CD4-positive, alpha-beta T cell (primary cell): ENCODE measurements at places on chromosomes 2 and 18.

DNA sequence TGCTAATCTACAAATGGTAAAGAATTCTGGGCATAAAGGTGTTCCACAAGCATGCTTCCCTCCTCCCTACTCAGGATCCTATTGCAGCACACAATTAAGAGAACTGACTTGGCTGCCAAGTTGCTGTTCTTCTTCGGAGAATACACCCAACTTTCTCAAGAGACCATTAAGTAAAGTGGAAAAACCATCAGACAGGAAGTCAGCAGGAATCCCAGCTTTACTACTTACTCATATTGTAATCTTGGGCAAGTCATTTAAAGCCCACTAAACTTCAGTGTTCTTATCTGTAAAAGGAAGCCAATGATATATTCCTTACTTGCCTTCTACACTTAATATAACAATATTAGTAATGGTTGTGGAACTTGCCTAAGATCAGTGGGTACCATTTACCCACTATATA is 37.8 kb downstream of the PSTPIP2 start:
- no peak for DNase-seq

DNA sequence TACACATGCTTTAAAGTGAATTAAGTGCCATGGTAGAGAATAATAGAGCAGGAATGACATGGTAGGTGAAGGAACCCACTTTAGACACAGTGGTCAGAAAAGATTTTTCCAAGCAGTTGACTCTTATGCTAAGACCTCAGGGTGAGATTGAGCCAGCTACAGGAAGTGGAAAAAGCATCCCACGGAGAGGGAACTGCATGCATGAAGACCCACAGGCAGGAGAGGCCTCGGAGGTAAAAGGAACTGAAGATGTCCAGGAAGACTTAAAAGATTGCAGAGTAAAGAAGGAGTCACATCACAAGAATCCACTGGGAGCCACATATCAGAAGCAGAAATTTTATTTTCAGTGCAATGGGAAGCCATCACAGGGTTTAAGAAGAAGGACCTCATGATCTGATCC is 499.2 kb upstream of the FAM98A start:
- no peak for DNase-seq

DNA sequence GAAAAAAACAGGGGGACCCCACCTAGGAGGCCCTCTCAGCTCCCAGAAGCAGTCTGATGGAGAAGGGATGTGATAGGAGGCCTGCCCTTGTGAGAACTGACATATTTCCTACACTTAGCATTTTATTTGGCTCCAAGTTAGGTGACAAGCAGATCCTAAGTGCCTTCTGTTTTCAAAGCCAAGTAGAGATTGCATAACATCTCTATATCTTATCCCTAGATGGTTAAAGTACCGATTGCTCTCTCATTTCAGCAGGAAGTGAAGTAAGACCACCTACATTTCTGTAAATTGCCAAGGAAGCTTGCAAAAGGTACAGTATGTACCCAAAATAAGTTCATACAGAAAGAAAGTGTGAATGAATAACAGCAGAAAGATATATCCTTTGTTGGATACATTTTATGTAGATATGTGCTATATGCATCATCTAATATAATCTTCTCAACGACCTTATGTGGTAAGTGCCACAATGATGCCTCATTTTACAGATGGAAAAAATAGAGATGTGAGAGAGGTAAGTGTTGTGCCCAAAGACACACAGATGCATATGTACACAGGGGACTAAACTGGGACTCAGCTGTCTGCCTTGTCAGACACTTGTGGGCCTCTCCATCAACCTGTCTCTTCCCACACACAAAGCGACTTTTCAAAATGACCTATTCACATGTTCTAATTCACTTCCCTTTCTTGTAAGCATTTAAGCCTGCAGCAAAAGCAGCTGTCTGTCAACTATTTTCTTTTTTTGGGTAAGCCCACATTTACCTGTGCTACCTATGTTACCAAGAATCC is 38.9 kb downstream of the DHRS9 start:
- no peak for DNase-seq

DNA sequence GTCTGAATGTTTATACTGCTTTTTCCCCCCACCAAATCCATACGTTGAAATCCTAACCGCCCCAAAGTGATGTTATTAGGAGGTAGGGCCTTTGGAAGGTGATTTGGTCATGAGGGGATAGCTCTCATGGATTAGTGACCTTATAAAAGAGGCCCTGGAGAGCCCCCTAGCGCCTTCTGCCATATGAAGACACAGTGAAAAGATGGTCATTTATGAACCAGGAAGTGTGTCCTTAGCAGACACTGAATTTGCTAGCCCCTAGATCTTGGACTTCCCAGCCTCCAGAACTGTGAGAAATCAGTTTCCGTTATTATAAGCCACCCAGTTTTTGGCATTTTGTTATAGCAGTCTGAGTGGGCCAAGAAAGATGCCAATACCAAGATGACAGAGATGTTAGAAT is 7.2 kb upstream of the TSN start:
- DNase-seq = no peak

DNA sequence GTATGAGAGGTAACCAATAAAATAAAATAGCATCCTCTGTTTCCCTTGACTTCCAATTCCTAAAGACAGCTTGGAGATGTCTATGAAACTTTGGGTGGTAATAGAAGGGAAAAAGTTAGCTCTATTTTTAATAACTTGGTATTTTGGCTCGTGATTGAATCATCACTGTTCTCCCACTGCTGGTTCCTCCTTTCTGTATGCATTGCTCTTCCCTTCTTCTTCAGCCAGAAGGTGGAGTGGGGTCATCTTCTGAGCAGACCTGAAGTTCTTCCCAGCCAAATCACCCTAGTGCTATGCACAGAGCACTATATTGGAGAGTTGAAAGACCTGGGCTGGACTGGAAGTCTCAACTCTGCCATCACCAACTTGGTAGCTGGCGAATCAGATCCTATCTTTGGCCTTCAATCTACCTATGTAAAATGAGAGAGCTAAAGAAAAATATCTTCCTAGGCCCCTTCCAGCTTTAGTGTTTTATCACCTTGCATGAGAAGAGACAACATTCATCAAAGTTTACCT is 54.1 kb downstream of the CPO start:
- DNase-seq = no peak
